NCI-H2081 treated with DMSO at 0.1 percent for 48 hours (cell line): ENCODE measurements at places on chromosomes 3 and 15.

DNA sequence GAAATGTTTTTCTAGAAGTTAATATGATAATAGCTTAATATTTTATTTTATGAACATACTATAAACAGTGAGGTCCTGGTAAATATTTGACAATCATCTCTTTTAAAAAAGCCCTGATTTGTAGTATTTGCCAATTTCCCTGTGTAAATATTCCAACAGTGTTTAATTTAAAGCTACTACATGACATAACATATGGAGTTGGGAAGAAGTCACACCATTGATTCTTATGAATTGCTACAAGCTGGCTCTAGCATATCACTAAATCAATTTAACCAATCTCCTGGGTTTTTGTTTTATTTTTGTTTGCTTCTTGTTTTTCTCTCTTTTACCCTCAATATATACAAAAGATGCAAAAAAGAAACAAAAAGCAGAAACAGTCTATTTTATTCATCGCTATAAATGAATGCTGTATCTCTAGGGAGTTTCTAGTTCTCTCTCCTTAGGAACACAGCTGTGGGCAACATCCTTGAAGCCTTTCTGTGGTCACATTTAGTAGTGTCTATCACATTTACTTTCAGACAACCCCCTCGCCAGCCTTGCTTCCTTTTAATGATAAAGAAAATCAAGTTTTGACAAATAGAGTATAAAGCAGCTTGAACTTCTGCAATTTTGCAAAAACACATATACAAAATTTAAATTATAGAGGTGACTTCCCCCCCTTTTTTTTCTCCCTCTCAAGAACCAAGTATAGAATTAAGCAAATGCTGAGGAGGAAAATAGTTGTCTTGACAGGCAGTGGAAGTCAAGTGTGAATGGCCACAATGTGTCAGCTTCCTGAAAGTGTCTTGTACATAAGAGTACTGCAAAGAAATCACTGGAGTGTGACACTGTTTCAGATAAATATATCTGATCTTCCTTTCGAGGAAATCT, 21.4 kb downstream of the CCR1 start:
- DNase-seq = no peak

DNA sequence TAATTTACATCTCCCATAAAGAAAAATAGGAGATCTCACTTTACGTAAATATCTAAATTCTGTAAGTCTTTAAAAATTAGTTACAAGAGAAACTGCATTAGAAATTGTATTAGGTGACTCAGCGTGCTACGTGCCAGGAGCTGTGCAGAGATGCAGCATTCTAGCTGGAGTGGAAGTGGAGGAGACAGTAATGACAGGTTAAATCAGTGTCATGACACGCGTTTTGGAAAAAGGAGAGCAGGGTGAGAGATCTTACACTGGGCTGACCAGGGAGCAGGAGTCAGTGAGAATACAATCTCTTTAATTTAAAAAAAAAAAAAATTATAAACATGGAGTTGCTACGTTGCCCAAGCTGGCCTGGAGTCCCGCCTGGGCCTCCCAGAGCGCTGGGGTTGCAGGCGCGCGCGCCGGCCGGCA, 635 bp downstream of the TUBGCP5 start:
- DNase-seq = no peak

GRCh38 chr15:45123397-45123796, 6.3 kb downstream of the DUOXA1 start:
- no peak for DNase-seq

GRCh38 chr3:158095814-158096704, 10.2 kb downstream of the SHOX2 start:
- DNase-seq = no peak

DNA sequence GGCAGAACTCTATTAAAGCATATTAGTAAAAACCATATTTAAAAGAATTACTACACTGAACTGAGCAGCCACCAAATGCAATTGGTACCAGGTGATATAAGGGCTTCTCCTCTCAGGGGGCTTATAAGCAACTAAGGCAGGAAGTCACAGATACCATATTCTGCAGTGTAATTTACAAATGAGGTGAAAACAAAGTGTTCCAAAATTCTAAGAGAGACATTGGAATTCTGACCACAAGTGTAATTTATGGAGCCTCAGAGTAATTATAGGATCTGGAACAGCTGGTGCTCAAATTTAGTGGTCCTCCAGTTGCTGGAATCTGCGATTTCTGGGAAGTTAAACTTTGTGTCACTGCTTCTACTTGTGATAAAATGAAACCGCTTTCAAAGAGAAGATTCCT, 3.1 kb upstream of the NR1I2 start:
- no peak for DNase-seq

DNA sequence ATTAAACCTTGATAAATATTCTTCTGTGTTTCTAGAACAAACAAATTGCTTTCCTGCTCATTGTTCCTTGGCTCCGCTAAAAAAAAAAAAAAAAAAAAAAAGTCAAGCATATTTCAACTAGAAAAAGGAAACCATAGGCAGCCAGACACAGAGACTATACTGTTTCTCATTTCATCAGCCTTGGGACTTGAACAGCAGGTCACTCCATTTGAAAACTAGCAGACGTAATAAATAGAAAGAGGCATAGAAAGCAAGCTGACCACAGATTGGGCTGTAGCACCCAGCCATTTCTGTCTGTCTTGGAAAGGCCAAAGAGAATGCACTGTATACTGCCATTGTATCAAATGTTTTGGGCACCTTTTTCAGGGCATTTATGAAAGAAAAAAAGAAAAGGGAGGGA, 697.1 kb downstream of the NLGN1 start:
- DNase-seq = peak; percentile 15

DNA sequence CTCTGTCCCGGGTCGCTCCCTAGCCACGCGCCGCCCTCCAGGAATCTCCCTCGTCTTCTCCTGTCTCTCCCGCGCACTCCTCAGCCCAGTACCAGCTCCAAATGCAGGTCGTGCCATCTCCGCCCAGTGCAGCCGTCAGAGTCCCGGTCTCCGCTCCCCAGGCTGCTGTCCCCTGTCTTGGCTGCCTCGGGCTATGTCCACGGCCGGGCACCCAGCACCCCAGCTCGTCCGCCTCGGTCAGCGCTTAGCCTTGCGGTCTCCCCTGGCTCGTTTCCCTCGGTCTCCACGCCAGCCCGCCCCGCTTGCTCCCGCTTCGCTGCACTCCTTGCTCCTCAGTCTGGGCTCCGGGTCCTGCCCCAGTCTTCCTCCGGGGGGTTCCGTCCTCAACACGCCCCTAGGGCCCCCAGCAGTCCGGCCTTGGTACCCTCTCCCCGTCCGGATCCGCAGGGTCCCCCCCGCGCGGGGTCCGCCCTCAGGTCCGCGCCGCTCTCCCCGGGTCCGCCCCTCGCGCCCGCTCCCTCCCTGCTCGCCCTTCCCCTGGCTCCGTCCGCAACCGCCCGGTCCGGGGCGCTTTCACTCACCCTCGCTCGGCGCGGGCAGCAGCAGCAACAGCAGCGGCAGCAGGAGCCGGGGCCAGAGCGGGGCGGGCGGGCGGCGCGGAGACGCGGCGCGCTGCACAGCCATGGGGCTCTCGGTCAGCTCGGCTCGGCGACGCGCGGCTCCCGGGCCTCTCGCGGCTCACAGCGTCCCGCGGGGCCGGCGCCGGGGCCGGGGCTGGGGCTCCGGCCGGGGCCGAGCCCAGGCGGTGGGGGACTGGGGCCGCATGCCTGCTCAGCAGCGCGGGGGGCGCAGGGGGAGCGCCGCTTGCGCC, 462 bp downstream of the IGDCC3 start:
- DNase-seq = no peak

DNA sequence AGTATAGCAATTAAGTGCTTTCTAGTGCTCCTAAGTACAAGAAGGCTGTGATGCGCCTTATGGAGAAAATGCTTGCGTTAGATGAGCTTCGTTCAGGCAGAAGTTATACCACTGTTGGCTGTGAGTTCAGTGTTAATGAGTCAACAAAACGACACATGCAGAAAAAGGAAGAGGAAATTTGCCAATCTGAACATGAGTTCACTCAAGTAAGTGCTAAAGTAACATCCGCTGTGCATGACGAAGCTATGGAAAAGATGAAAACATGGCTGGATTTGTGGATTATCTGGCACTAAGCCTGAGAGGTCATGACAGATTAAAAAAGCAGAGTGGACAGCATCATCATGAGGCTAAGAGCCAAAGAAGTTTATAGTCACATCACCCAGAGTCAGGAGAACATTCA, 36.9 kb downstream of the SH3BP5 start:
- no peak for DNase-seq

- DNase-seq = no peak
These were observed 740 bp upstream of the NSMCE3 start for GRCh38 chr15:29270169-29270955.

DNA sequence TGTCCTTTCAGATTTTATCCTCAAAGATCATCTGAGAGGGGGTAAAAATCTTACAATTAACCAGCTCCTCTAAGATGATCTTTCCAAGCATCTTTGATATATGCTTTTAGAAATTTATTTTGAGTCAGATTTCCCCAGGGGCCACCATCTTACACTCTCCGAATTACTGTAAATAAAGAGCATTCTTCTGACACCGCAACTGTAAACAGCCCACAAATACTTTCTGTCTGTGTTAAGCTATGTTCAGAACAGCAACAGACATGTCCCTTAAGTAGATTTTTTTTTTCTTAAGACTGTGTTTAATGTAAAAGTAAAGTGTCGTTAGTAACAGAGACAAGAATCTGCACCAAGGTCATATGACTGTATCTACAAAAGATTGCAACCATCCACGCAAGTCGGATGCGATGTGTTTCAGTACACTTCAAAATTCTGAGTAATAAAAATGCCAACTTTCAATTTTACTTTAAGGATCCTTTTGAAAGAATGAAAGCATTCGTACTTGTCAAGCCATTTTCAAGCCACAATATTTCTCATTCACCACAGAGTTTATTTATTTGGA, 159.0 kb upstream of the KCNH8 start:
- no peak for DNase-seq

GRCh38 chr3:95217661-95218060, 1154.8 kb downstream of the NSUN3 start:
- DNase-seq = no peak

DNA sequence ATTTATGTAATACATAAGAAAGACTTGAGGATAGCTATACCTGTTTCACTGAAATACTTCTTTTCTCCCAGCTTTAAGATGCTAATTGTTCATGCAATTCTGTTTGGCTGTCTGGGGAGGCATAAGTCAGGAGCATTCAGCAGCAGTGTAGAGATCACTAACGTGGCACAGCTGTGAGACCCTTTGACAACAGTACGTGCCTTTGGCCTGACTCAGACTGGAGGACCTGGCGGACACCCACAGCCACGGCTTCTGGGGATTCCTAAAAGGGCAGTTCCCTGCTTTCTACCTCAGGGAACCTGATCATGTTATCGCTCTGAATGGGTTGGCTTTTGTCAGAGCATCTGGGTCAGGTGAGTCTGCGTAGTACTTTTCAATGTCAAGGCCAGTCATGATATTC, 295.0 kb upstream of the ICE2 start:
- DNase-seq = no peak

- DNase-seq = no peak
These were observed 1.0 kb upstream of the BTBD1 start for GRCh38 chr15:83068054-83068453.

DNA sequence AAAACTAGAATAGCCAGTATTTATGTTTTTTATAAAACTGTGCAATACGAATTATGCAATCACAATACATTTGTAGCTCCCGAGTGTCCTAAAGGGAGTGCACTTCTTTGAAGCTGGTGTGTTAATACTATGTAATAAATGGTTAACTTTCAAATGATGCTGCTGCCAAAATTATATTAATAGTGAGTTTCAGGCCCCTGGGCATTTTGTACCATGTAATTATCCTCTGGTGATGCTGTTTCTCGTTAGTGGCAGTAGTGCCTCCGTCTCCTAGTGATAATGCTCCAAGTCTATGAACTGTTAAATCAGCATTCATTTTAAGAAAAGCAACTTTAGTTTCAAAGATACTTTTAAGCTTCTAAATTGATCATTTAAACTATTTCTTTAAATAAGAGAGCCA, 132.7 kb upstream of the BHLHE40 start:
- DNase-seq = peak; percentile 20

- no peak for DNase-seq
These were observed 297.9 kb downstream of the EDEM1 start for GRCh38 chr3:5485427-5485826.

GRCh38 chr15:34588046-34588674, 4.7 kb upstream of the GOLGA8B start:
- DNase-seq = peak; percentile 50

DNA sequence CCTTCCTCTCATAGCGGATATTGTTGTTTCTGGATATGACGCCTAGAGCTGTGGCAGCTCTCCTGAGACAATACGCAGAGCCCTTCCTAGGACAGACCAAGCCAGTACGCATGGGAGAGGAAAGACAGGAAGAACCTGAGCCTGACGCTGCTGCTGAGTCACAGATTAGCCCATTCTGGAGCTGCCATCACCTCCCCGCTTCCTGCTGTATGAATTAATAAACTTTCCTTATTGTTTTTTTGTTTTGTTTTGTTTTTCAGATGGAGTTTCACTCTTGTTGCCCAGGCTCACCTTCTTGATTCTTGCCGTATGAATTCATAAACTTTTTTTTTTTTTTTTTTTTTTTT, 67.0 kb downstream of the PPCDC start:
- no peak for DNase-seq

DNA sequence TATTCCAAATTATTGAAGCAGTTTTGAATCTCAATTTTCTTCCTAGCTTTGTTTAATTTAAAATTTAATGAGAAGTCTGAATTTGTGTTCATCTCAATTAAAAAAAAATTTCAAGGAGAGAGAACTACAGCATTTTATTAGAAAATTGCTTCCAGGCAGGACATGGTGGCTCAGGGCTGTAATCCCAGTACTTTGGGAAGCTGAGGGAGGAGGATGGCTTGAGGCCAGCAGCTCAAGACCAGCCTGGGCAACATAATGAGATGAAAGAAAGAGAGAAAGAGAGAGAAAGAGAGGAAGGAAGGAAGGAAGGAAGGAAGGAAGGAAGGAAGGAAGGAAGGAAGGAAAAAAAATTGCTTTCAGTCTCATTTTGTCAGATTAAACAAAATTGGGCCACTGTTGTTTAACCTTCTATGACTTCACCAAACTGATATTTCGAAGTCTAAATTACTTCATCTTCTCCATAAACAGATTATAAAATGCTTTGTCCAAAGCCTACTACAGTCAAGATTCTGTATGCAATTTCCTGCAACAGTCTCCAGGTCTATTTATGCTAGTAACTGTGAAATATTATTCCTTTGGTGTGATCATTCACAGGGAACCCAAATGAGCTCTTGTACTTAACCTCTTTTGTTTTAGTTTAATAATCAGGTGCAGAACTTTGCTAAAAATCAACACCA, 6.6 kb upstream of the ABHD6 start:
- no peak for DNase-seq

DNA sequence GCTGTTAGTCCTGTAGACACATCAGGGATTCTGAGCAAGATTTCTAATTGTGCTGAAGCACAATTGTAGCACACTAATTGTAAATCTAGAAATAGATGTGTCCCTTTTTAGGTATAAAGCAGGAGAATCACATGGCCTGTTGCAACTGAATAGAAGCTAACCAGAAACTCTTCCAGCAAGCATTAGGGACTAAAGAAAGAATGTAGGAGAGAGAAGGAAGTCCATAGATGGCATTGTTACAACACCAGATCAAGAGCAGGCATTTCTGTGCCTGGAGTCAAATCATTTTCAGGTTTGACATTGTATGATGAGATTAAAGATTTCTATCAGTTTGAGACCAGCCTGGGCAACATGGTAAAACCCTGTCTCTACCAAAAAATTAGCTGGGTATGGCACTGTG, 27.4 kb downstream of the CALML4 start:
- no peak for DNase-seq

- DNase-seq = no peak
These were observed 3.0 kb upstream of the ANKRD28 start for GRCh38 chr3:15800780-15801179.
